Naive thymus-derived CD8-positive, alpha-beta T cell (primary cell): ENCODE measurements at places on chromosomes 3 and 15. TPM values are rescaled to one million over a fixed set of nuclear protein-coding genes. Genes with fewer than 3 reads are reported as not detected.

GRCh38 chr3:31391150-31391549 lies 141.6 kb upstream of the STT3B start:
- no peak overlapping the region for H3K4me3 ChIP-seq
- no peak for DNase-seq
- peaks cover 14% of the 10 kb centered on the region for H3K4me1 ChIP-seq
- no peak overlapping the region for H3K27ac ChIP-seq
- no peaks in the 10 kb centered on the region for H3K27me3 ChIP-seq
- no peaks in the 10 kb centered on the region for H3K36me3 ChIP-seq

Gene BNC1
- total RNA-seq: not detected

DNA sequence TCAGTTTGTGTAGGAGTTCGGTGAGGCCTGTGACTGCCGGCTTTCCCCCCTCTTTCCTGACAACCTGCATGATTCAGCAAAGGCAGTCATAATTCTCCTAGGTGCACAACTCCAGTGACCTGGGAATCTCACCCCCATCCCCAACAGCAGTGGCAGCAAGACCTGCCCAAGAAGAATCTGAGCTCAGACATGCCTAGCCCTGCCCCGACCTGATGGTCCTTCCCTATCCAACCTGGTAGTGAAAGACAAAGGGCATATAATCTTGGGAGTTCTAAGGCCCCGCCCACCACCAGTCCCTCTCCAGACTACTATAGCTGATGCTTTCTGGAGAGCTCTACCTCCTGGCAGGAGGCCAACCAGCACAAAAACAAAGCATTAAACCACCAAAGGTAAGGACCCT lies 44.2 kb upstream of the ZBED2 start:
- H3K4me3 ChIP-seq: no peak overlapping the region
- H3K36me3 ChIP-seq: peaks cover 42% of the 10 kb centered on the region
- no peak for DNase-seq
- no peaks in the 10 kb centered on the region for H3K4me1 ChIP-seq

GRCh38 chr3:128489927-128490649 lies 2.9 kb downstream of the GATA2 start:
- peaks cover 11% of the 10 kb centered on the region for H3K4me1 ChIP-seq
- peak; percentile 35 for DNase-seq
- H3K36me3 ChIP-seq: no peaks in the 10 kb centered on the region

DNA sequence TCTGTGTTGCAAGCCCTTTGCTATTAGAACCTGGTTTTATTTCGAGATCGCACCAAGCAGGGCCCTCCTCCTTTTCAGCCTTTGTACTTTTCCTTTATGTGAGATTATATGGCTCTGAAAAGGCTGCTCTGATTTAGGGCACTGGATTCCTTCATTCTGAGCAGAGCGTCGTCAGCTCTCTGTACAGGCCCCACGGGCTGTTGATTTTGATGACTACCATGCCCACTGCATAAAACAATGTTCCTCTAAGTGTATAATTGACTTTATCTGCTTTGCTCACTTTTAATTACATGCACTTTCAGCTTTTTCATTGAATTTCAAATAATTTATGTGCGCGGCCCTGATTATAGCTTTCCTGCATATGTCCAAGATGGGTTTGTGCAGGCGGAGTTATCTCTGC lies 4.4 kb upstream of the PSMD6 start:
- no peak for DNase-seq
- peaks cover 12% of the 10 kb centered on the region for H3K27me3 ChIP-seq

DNA sequence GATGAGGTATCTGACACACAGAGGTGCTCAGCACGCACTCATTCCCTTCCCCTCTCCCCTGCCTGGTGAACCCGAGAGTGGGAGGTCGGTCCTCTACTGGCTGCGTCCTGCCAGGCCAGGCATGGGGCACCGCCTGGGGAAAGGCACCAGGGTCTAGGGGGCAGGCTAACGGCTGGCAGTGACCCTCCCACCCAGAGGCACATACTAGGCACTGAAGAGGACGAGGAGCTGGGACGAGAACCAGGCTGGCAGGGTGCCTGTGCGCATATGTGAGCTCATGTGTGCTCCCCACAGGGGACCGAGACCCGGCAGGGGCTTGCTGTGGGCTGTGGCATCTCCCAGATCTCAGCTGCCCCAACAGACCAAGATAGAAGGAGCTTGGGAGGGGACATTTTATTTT lies 86.7 kb downstream of the IQSEC1 start:
- H3K36me3 ChIP-seq: no peaks in the 10 kb centered on the region
- peak overlapping the region; percentile 29 for H3K27ac ChIP-seq
- no peaks in the 10 kb centered on the region for H3K27me3 ChIP-seq
- H3K4me3 ChIP-seq: no peak overlapping the region
- H3K4me1 ChIP-seq: peaks cover 78% of the 10 kb centered on the region

Gene TTBK2
- 28.9 TPM for total RNA-seq

DNA sequence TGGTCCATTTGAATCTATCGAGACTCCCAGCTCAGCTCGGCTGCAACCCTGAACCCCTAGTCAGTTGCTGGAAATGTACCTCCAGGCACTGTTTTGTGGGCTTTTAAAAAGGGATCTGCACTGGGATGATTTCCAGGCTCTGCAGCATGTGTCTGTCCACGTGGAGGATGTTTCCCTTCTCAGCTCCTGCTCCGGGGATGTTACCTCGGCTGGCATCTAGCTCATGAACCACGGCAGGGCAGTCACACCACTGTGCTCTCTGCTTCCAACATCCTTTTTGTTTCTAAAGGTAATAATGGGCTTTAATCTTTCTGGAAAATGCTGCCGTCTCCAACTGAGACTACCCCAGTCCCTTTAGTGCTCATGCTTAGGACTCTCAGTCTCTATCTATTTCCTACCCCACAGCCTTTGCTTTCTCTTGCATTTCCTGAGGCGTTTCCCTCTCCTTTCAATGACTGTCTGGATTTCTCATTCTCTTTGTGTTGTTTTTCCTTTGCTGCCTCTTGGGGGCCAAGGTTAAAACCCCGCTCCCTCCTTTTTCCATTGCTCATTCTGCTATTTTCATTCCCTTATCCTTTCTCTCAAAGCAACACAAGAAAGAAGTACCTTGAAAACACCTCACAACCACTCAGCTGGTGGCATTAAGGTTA lies 42.9 kb upstream of the AKAP13 start:
- DNase-seq: no peak
- H3K27me3 ChIP-seq: no peaks in the 10 kb centered on the region
- H3K4me3 ChIP-seq: no peak overlapping the region
- no peaks in the 10 kb centered on the region for H3K36me3 ChIP-seq
- peaks cover 9% of the 10 kb centered on the region for H3K4me1 ChIP-seq
- H3K27ac ChIP-seq: no peak overlapping the region

Gene LRRC49
- total RNA-seq: not detected

Gene TP63
- total RNA-seq: not detected

DNA sequence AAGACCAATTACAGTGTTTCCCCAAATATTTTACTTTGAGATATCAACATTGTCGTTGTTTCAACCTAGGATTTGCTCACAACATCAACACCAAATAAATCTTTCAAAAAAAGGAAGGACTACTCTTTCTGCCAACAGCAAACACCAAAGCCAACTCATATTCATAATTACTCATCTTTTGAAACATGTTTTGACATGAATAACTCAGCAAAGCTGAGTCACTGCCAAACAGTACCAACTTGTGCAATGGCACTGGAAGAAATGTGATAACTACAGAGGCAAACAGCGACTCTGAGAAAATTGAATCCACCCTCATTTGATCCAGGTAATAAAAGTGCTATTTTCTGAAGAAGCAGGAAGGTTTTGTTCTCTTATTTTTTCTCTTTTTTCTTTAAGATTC lies 67.2 kb downstream of the PEX5L start:
- H3K4me1 ChIP-seq: no peaks in the 10 kb centered on the region
- H3K36me3 ChIP-seq: no peaks in the 10 kb centered on the region
- no peak overlapping the region for H3K4me3 ChIP-seq

DNA sequence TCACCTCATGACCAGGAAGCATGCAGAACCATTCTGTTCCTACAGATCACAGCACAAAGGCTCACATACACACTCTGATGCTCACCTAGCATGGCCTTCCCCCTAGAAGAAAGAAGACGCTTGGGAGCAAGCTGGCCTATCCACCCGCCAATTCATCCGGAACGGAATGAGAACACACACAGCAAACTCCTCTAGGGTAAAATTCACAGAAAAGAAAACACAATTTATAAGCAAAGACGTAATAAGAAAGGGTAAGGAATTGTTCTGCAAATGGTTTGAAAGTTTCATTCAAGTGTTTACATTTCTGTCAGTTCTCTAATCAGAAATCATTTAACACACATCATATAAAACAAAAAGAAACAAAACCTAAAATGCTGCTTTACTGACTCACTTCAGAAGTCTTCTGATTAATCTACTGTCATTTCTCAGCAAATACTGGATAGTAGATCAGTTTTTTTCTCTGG lies 218.1 kb downstream of the OSBPL10 start:
- DNase-seq: no peak
- no peaks in the 10 kb centered on the region for H3K36me3 ChIP-seq
- no peak overlapping the region for H3K4me3 ChIP-seq
- no peaks in the 10 kb centered on the region for H3K27me3 ChIP-seq
- H3K4me1 ChIP-seq: peaks cover 1% of the 10 kb centered on the region

DNA sequence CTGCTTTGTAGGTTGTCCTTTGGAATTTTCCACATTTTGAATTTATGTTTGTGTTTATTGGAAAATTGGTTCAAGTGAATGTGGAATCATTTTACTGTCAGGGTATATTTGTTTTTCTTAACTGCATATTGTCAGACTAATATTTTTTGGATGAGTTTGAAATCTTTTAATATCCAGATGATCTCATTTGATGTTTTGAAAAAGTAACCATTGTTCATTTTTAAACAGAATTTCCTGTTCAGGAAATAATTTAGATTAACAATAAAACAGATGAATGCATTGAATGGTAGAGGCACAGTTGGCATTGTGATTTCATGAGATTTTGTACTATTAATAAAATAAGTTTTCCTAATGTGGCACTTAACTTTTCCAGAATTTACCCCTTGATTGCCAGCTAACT lies 15.5 kb downstream of the TRAK1 start:
- no peak for DNase-seq
- H3K36me3 ChIP-seq: peaks cover 7% of the 10 kb centered on the region
- no peak overlapping the region for H3K4me3 ChIP-seq
- H3K27ac ChIP-seq: no peak overlapping the region
- H3K4me1 ChIP-seq: peaks cover 8% of the 10 kb centered on the region

Gene MUC20
- 9.0 TPM for total RNA-seq

Gene ZBBX
- not detected for total RNA-seq

Gene GXYLT2
- total RNA-seq: not detected

- no peaks in the 10 kb centered on the region for H3K4me1 ChIP-seq
- H3K4me3 ChIP-seq: no peak overlapping the region
- no peak for DNase-seq
These were observed 160.1 kb downstream of the OR4M2 start for GRCh38 chr15:22240403-22240802.

Gene PAK6
- not detected for total RNA-seq

DNA sequence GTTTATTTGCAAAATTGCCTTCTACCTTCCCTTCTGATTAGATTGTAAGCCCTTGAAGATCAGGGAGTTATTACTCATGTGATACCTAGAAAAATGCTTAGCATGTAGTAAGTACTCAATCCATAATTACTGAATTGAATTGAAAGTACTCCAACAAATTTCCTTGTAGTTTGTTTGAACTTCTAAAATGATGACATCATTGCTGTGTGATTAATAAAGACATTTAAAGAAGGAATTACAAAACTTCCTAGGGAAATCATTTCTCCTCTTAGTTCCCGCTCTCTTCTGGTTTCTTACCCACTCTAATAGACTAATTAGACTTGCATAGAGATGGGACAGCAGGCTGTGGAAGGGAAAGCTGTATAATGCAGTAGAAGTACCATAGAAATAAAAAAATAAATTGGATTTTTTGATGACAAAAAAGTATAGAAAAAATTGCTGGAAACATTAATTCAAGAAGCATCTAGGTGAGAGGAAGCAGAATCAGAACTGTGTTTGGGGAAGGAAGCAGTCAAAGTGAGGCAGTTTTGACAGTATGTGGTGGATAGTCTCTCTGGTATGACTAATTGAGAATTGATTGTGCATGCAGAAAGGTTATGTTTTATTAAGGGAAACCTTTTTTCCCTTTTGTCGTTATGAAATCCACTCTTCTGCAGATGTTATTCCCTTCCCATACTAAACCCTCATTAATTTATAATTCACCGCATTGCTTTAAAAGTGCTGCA lies 93.0 kb downstream of the ALCAM start:
- no peak for DNase-seq
- H3K36me3 ChIP-seq: no peaks in the 10 kb centered on the region
- H3K27me3 ChIP-seq: peaks cover 1% of the 10 kb centered on the region
- H3K4me1 ChIP-seq: no peaks in the 10 kb centered on the region

Gene SIDT1
- 74.2 TPM for total RNA-seq

DNA sequence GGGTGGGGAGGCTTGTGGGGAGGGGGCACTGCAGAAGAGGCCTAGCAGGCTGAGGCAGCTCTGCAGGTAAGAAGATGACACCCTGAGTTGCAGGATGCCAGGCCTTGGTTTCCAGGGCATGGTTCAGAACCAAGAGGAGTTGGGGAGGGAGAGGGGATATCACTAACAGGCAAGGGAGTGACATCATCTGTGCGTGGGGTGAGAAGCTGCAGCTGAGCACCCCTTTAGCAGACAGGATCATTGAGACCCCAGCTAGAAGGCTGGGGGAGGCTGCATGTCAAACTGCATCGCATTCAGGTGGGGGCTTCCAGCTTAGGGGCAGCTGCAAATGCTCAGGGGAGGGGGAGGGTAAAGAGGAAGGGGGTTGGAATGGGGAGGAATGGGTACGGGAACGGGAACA lies 23.0 kb downstream of the CACNA2D2 start:
- peak overlapping the region; percentile 81 for H3K27ac ChIP-seq
- no peaks in the 10 kb centered on the region for H3K27me3 ChIP-seq
- H3K4me3 ChIP-seq: no peak overlapping the region
- no peak for DNase-seq
- peaks cover 19% of the 10 kb centered on the region for H3K4me1 ChIP-seq

- H3K27me3 ChIP-seq: no peaks in the 10 kb centered on the region
- H3K4me1 ChIP-seq: no peaks in the 10 kb centered on the region
- H3K36me3 ChIP-seq: no peaks in the 10 kb centered on the region
- no peak for DNase-seq
- H3K27ac ChIP-seq: no peak overlapping the region
These were observed 132.7 kb upstream of the RAP2B start for GRCh38 chr3:153029350-153029749.

DNA sequence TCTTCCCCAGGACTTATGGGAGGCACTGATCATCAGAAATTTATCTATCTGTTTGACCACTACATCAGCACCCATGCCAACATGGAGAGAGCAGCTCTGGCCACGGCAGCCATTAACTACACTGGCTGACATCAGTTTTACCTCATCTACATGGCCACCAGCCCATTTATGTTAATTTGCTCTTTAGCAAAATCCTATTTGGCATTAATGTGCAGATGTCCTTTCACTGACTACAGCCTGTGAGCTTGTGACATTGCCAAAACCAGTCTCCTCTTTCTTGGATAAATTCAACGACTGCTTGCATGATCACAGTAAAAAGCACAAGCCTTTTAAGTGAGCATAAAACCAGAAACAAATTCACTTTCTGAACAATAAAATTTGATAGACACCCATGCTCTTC lies 47.5 kb downstream of the NR1I2 start:
- no peaks in the 10 kb centered on the region for H3K27me3 ChIP-seq
- H3K4me1 ChIP-seq: peaks cover 14% of the 10 kb centered on the region
- no peak overlapping the region for H3K27ac ChIP-seq

Gene MESP2
- not detected for total RNA-seq

Gene SEMA7A
- 3.2 TPM for total RNA-seq

GRCh38 chr15:91228383-91228782 lies 128.3 kb downstream of the SV2B start:
- no peak overlapping the region for H3K4me3 ChIP-seq
- H3K27ac ChIP-seq: no peak overlapping the region
- DNase-seq: no peak
- no peaks in the 10 kb centered on the region for H3K36me3 ChIP-seq
- H3K27me3 ChIP-seq: peaks cover 32% of the 10 kb centered on the region

Gene CIDEC
- not detected for total RNA-seq
